ENCODE measurements at places on chromosomes 1 and 21. TPM values are rescaled to one million over a fixed set of nuclear protein-coding genes. Genes with fewer than 3 reads are reported as not detected.

DNA sequence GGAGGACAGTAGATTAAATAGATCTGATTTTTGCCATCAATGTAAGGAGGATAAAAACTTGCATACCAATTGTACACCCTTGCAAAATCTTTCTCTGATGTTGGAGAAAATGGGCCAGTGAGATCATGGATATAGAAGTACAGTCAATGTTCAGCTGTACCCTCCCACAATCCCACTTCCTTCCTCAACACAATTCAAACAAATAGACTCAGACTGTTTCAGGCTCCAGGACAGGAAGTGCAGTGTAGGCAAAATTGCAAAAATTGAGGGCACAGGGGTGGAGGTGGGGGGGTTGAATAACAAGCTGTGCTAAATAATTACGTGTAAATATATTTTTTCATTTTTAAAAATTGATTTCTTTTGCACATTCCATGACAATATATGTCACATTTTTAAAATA, 3.9 kb upstream of the IFI44 start:
- peaks cover 43% of the 10 kb centered on the region for H3K4me1 ChIP-seq
- H3K36me3 ChIP-seq, result no peaks in the 10 kb centered on the region
- DNase-seq, result peak; percentile 54

GRCh38 chr1:85544689-85545215, 35.8 kb upstream of the CCN1 start:
- H3K27me3 ChIP-seq, result no peaks in the 10 kb centered on the region
- H3K4me3 ChIP-seq, result no peak overlapping the region
- no peaks in the 10 kb centered on the region for H3K4me1 ChIP-seq

DNA sequence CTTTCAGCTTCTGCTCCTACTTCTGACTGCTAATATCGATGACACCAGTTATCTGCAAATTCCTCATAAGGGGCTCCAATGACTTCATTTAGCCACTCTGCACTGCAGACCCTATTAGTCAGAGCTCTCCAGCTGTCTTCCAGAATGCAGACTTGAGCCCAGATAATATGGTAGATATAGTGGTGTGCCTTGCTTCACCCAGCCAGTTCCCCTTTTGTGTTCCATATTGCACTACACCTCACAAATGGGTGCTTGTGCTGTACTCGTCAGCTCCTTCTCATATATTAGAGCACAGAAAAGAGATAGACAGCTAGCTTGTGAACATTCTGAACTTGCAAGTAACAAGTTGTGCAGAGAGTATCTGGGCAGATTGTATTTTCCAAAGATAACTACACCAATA, 23.7 kb upstream of the COG2 start:
- H3K27me3 ChIP-seq, result no peaks in the 10 kb centered on the region
- no peak overlapping the region for H3K27ac ChIP-seq
- H3K4me1 ChIP-seq, result no peaks in the 10 kb centered on the region
- no peak overlapping the region for H3K4me3 ChIP-seq
- no peak for DNase-seq

FCRLB gene
- total RNA-seq, result 1.2 TPM

DNA sequence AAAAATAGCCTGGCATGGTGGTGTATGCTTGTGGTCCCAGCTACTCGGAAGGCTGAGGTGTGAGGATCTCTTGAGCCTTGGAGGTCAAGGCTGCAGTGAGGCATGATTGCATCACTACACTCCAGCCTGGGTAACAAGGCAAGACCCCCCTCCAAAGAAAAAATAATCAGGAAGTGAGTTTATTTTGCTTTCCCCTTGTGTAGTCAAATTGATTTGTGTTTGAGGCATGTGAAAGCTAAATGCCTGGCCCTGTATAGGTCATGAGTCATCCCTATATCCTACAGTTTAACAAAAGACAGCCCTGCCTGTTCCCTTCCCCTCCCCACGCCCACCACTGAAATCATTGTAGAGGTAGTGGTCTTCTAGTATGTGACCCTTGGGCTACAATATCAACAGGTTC, 241.4 kb upstream of the JUN start:
- peaks cover 8% of the 10 kb centered on the region for H3K4me1 ChIP-seq
- no peak for DNase-seq
- no peaks in the 10 kb centered on the region for H3K36me3 ChIP-seq
- H3K27me3 ChIP-seq, result no peaks in the 10 kb centered on the region

- no peaks in the 10 kb centered on the region for H3K4me1 ChIP-seq
- no peak overlapping the region for H3K4me3 ChIP-seq
Observed at GRCh38 chr1:94045465-94046056, 75.4 kb downstream of the ABCA4 start.

CXADR gene
- 1.4 TPM for total RNA-seq

DNA sequence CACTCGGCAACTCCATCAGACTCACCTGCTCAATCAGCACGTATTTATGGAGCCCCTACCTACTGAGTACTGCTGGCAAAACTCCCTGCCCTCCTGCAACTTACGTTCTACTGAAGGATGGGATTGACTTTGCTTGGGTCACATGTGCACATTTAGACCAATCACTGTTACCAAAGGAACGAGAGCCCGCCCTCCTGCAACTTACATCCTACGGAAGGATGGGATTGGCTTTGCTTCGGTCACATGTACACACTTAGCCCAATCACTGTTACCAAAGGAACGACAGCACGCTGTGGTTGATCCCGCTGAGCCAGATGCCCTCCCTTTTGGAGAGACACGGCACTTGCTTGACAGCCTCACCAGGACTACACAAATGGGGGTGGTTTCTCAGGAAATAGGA, 46.0 kb downstream of the UBIAD1 start:
- DNase-seq, result no peak
- H3K4me3 ChIP-seq, result no peak overlapping the region
- no peaks in the 10 kb centered on the region for H3K4me1 ChIP-seq
- H3K36me3 ChIP-seq, result no peaks in the 10 kb centered on the region
- no peak overlapping the region for H3K27ac ChIP-seq

DNA sequence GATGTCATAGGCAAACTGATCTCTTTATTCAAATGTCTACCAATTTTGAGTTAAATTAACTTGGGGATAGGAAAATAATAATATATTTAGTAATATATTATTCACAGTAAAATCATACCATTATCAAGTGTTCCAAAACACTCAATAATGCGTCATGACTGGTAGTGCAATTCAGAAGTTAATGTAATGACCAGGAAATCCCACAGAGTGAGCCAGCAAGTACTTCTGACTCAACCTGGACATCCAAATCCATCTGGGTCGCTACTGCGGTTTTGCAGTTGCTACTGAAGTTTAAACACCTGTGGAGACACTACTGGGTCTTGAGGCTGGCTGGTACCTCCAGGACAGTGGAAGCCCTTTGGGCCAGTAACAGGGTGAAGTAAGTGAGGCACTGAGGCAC, 44.8 kb downstream of the DPYD start:
- H3K4me3 ChIP-seq, result no peak overlapping the region
- H3K27ac ChIP-seq, result no peak overlapping the region
- DNase-seq, result no peak
- H3K27me3 ChIP-seq, result no peaks in the 10 kb centered on the region
- H3K36me3 ChIP-seq, result peaks cover under 1% of the 10 kb centered on the region

DNA sequence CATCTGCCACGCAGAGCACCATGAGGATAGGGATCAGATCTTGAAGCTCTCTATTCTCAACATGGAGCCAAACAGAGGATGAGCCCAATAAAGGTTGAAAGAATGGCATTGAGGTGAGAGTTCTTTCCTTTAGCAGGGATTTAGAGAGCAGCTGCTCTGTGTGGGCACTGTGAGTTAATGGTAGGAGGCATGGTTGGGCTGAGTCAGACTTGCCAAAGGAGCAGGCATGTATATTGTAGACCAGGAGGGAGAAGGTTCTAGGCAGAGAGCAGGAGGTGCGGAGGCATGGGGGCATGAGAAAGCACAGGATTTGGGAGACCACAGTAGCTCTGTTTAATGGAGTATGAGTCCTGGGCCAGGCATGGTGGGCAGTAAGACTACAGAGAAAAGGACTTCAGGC, 32.0 kb downstream of the TMEM53 start:
- H3K4me1 ChIP-seq, result no peaks in the 10 kb centered on the region
- no peak for DNase-seq
- peaks cover 81% of the 10 kb centered on the region for H3K36me3 ChIP-seq
- H3K4me3 ChIP-seq, result no peak overlapping the region
- no peak overlapping the region for H3K27ac ChIP-seq
- no peaks in the 10 kb centered on the region for H3K27me3 ChIP-seq
